ENCODE measurements at places on chromosomes 2 and 18.

DNA sequence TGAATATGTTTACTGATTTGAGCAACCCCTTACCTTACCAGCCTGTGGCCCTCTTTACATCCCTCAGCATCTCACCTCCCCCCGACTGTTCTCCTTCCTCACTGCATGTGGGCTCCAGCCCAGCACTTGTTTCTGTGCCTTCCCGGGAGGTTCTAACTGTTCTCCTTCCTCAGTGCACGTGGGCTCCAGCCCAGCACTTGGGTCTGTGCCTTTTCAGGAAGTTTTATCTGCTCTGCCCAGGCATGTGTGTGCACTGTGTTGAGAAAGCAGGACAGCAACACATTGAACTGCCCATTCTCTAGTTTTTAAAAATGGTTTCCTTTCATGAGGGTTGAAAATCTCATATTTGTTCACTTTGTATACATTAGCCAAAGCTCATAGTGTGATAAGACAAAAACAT is 158.4 kb downstream of the ATP9B start:
- no peak for DNase-seq

DNA sequence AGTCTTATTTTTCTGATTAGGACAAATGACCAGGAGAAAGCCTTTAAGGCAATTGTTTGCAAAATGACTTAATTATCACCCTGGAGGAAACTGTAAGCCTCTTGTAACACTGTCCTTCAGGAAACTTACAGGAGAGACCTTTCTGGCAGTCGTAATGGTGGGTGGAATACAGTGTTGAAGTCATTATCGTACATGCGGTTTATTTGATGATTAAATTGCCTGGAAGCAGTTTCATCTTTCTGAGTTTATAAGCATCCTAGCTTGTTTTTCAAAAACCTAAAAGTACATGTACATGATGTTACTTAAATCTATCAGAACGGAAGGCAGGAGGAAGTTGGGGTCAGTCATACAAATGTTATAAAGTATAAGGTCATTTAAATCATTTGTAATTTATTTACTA is 86.2 kb upstream of the RAB27B start:
- DNase-seq: no peak

DNA sequence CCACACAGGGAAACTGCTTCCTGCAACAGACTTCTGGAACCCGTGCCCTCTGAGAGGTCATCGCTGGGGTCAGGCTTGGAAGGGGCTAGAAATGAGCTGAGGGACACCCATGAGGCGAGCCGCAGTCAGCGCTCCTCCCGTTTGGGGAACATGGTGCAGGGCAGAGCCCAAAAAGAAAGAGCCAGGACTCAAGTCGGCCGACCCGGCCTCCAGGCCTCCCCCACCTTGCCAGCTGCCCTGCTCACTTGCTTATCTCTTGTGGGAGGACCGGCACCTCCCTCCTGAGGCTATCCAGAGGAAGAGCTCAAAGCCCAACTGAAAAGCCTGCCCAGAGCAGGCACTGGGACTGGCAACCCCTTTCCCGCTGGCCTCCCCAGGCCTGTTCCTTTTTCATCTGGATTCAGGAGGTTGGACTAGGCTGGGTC is 43.6 kb downstream of the SCTR start:
- DNase-seq: no peak

- no peak for DNase-seq
These were observed 19.5 kb upstream of the GLS start for GRCh38 chr2:190860985-190861680.

- no peak for DNase-seq
These were observed 45.1 kb downstream of the ST6GAL2 start for GRCh38 chr2:106840818-106841217.

- no peak for DNase-seq
These were observed 6.7 kb downstream of the COA5 start for GRCh38 chr2:98601532-98602132.

GRCh38 chr2:11515490-11515981 is 18.3 kb upstream of the GREB1 start:
- DNase-seq: no peak

GRCh38 chr2:121735518-121736074 is 1.1 kb downstream of the NIFK start:
- no peak for DNase-seq

- no peak for DNase-seq
These were observed 78.0 kb downstream of the SOWAHC start for GRCh38 chr2:109692013-109692743.

- DNase-seq: peak; percentile 35
These were observed 697 bp downstream of the LGALSL start for GRCh38 chr2:64454386-64455332.

- no peak for DNase-seq
These were observed 40.5 kb upstream of the CXXC1 start for GRCh38 chr18:50327983-50328382.

DNA sequence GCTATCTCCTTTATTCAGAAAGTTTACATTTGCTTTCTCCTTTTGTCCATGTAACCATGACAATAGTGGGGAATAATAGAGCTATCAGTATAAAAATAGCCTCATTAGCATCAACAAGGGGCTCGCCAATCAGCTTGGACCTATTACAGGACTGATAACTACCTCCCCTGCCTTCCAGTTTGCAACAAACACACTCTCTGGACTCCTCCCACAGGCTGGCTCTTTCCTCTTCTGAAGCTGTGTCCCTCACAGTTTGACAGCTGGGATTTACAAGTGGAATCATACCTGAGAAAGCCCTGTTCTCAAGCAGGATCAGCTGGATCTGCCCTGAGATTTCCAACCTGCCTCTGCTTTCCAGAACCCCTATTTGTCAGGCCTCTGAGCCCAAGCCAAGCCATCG is 162.5 kb downstream of the GRB14 start:
- no peak for DNase-seq

DNA sequence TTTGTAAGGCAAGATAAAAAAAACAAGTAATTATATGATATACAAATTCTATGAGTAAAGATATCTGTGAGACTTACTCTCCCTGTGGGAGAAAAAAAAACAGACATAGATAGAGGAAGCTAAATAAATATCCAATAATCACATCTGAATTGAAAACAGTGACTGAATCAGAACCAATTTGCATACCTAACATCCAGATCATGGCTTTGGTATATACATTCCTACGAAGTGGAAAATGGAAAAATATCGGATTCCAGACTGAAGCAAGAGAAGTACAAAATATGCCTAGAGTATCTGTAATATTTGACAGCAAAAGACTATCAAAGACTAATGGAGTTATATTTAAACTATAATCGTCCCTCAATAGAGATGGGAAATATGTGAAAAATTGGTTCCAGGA is 1108.1 kb upstream of the CHAC2 start:
- DNase-seq: no peak

- no peak for DNase-seq
These were observed 277.1 kb upstream of the NRP2 start for GRCh38 chr2:205405194-205405593.

DNA sequence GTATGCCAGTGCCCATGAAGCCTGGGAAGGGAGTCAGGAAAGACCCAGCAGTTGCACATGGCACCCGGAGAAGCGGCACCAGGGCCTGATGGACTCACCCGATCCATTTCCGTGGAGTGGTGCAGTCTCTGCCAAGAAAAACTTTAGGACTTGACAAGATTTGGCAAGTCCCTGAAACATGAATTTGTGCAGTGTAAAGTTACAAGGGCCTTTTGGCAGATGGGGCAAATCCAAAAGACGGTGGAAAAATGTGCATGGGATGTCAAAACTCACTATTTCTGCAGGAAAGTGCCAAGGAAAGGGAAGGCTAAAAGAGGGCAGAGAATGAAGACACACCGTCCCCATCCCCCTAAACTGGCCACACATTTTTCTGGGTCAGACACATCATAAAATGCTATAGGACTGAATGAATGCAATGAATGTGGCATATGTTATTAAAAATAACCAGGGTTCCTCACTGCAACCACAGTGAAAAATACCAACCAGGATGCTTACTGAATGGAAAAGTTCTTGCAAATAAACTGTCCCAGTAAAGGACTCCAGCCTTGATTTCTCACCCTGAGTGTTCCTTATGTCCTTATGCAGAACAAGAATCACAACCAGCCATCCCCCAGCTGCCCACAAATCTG is 173.5 kb upstream of the SIX2 start:
- no peak for DNase-seq

GRCh38 chr2:175063741-175064140 is 58.6 kb upstream of the CHN1 start:
- no peak for DNase-seq

DNA sequence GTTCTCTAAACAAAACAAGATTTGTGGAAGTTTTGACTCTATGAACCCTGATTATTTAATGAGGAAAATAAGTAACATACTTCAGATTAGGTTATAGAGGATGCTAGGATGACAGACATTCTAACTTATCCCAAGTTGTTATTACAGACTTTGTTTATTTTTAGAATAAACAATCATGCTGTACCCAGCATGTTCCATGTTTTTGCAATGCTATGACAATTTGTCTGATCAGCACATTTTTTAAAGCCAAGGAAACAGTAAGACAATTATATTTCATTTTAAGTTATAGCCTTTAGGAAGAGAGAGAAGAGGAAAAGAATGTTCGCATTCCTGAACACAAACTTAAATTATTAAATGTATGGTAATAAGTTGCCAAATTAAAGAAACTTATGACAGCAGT is 119.8 kb downstream of the KYNU start:
- DNase-seq: no peak

- no peak for DNase-seq
These were observed 179.3 kb upstream of the MGAT5 start for GRCh38 chr2:134074619-134075018.

DNA sequence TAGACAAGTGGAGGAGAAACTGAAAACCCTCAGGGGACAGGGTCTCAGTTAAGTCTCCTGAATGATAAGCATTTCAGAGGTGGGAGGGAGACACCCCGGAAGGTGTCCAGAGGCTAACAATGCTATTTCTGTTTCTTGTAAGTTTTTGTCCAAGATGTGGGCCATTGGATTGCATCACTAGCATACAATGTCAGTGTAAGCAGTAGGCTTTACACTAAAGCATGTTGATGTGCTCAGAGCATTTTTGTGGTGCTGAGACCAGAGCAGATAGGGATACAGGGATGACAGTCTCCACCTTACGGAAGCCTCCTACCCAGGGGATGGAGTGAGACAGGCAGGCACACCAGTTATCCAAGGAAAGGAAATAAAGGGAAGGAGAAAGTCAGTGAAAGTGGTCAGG is 2.2 kb upstream of the IL1R1 start:
- no peak for DNase-seq

- DNase-seq: no peak
These were observed 24.5 kb upstream of the LIPG start for GRCh38 chr18:49537232-49537896.

DNA sequence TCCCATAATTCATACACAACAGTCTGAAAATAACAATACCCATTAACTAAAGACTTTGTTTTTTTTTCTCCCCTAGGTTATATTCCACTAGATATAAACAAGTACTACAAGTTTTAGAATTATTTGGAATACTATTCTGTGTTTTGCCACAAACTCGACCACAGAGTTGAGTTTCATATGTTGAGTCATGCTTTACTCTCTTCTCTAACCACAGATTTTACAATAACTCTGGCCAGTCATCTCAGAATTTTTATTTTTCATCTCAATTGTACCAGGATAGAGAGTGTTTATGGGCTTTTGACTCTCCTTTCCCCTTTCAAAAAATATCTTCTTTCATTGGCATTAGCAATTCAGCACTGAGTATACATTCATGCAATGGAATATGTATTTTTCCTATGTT is 348.7 kb upstream of the GALNT5 start:
- no peak for DNase-seq

DNA sequence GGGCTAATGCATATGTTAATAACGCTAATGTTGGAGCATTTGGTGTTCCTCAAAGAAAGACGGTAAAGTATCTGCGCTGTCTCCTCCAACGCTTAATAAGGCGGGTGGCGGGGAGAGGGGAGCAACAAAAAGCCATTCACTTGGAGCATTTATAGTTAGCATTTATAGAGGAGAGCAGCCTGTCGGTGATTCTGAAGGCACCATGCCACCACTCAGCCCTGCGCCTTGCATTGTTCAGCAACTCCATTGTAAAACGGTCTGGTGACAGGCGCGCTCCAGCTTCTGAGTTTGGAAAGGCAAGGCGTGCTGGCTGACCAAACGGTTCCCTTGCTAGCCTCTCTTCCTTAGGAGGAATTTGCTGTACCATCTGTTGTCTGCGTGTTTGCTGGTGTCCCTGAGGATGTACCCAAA is 83.9 kb downstream of the LYPD1 start:
- DNase-seq: no peak

DNA sequence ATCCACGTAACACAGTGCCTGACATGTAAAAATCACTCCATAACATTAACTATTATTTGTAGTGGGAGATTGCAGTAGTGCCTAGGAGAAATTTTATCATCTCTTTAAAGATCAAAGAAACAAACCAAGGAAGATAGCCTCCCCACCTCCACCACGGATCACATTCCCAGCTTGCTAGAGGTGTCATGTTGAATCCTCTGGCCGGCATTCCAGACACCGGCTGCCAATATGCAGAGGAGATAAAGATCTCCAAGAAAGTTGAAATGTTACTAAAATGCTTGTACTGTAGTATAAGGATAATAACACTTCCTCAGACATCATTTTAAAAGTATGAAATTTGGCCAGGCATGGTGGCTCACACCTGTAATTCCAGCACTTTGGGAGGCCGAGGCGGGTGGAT is 6.1 kb upstream of the ATG16L1 start:
- DNase-seq: no peak

GRCh38 chr2:98188351-98189046 is 101.5 kb downstream of the VWA3B start:
- DNase-seq: no peak

- no peak for DNase-seq
These were observed 30.6 kb upstream of the DYSF start for GRCh38 chr2:71422786-71423185.

- peak; percentile 86 for DNase-seq
These were observed 2.2 kb upstream of the CASP8 start for GRCh38 chr2:201257956-201258665.

- DNase-seq: no peak
These were observed 113.1 kb upstream of the RAB12 start for GRCh38 chr18:8496186-8496585.

Measured in stimulated activated CD4-positive, alpha-beta T cell treated with anti-CD3 and anti-CD28 coated beads, Interleukin-15, amount 100 ng/mL, for 1 hour (primary cell).